Memory B cell (primary cell): ENCODE measurements at places on chromosomes 2 and 18.

DNA sequence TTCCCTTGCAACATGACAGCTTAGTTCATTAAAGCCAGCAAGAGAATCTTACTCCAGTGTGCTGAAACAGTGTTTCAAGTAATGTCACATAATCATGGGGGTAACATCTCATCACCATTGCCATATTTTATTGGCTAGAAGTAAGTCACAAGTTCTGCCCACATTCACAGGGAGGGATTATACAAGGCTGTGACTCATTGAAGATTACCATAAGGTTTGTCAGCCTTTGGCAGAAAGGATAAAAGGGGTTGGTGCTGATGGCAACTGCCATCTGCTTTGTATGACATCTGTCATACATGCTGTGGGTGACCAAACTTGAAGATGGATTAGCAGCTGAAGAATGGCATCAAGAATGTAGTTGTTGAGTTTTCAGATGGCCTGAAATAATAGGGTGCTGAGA is 61.2 kb downstream of the KCNE4 start:
- H3K36me3 ChIP-seq = no peaks in the 10 kb centered on the region
- H3K27me3 ChIP-seq = peaks cover 6% of the 10 kb centered on the region
- H3K4me3 ChIP-seq = no peak overlapping the region
- no peak overlapping the region for H3K27ac ChIP-seq
- H3K4me1 ChIP-seq = no peaks in the 10 kb centered on the region

- DNase-seq = no peak
- H3K27me3 ChIP-seq = no peaks in the 10 kb centered on the region
- peaks cover 15% of the 10 kb centered on the region for H3K36me3 ChIP-seq
- H3K4me1 ChIP-seq = peaks cover 22% of the 10 kb centered on the region
- H3K4me3 ChIP-seq = no peak overlapping the region
These were observed 5.6 kb downstream of the DNAJB2 start for GRCh38 chr2:219284501-219285372.

- no peaks in the 10 kb centered on the region for H3K4me1 ChIP-seq
- H3K27ac ChIP-seq = no peak overlapping the region
- no peaks in the 10 kb centered on the region for H3K36me3 ChIP-seq
- H3K4me3 ChIP-seq = no peak overlapping the region
- no peak for DNase-seq
- H3K27me3 ChIP-seq = peaks cover 10% of the 10 kb centered on the region
These were observed 143.7 kb downstream of the TPO start for GRCh38 chr2:1556776-1557466.

DNA sequence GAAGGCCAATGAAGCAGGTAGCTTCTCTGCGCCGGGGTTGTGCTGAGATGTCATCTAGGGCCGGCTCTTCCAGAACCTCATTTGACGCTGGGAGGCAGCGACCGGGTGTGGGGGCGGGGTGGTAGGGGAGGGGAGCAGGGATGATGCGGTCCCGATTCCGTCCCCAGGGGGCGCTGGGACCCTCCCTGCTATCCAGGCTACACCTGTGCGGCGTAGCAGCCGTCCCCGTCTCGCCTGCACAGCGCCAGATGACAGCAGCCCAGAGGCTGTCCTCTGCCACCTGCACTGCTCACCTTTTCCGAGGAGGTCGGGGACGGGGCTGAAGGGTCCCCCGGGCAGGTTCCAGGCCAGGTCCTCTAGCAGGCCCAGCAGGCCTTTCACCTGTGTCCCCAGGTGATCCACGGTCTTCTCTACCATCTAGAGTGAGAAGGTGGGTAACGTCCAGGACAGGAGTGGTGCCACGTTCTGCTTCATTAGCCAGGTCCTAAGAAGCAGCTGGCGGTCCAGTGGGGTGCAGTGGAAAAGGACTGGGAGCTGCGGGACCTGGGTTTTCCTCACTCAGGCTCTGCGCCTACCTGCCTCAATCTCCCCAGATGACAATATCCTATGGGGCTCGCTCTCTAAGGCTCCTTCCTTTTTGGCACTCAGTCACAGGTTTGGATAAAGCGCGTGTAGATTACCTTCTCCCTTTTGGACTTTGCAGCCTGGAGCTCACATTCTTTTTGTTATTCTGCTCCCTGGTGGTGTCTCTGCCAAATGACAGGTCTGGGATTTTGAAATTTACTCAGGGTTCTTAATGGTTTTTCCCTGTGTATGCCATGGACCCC is 56.0 kb upstream of the RAB6C start:
- no peak for DNase-seq
- H3K4me1 ChIP-seq = peaks cover 5% of the 10 kb centered on the region
- peaks cover 19% of the 10 kb centered on the region for H3K27me3 ChIP-seq

DNA sequence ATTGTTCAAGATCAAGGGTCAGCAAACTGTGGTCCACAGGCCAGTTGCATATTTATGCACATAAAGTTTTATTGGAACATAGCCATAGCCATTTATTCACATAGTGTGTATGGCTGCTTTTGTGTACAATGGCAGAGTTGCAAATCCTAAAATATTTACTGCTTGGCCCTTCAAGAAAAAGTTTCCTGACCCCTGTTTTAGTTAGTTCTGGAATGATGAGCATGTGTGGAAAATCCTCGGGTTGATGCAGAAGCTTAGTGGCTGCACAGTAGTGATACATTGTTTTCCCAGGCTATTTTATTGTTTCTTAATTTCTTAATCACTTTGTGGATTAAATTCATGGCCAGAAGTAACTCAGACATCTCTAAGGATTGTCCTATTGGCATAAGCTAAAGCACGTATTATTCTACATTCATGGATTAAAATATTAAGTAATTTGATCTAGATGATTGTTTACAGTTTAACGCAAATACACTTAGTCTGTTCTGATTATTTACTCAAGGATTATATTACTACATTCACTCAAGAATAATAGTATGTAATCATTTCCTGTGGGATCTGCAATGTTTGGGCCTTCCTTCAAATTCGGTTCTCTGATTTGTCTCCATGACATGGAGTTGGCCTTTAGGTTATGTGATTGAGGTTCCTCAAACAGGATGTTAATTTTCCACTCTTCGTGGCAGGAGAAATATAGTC is 165.5 kb downstream of the TMEM247 start:
- peaks cover 16% of the 10 kb centered on the region for H3K36me3 ChIP-seq
- no peak for DNase-seq
- H3K4me1 ChIP-seq = no peaks in the 10 kb centered on the region
- no peaks in the 10 kb centered on the region for H3K27me3 ChIP-seq

DNA sequence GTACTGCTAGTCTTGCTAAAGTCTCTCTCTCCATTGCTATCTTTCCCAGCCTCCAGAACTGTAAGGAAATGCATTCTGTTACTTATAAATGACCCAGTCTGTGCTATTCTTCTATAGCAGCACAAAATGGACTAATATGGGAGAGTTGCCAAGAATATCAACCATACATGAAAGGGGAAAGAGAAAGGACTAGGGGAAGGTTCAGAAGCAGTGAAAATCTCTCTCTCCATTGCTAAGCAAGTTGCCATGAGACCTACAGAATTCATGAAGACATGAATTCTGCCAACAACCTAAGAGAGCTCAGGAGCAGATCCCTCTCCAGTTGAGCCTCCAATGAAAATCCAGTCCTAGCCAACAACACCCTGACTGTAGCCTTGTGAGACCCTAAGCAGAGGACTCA is 3.6 kb upstream of the TRABD2A start:
- no peak overlapping the region for H3K27ac ChIP-seq
- H3K4me3 ChIP-seq = no peak overlapping the region
- H3K36me3 ChIP-seq = no peaks in the 10 kb centered on the region

GRCh38 chr2:179560257-179560735 is 295.7 kb upstream of the SESTD1 start:
- no peaks in the 10 kb centered on the region for H3K4me1 ChIP-seq
- H3K27ac ChIP-seq = no peak overlapping the region
- DNase-seq = no peak
- no peak overlapping the region for H3K4me3 ChIP-seq
- no peaks in the 10 kb centered on the region for H3K36me3 ChIP-seq
- H3K27me3 ChIP-seq = peaks cover 6% of the 10 kb centered on the region

- no peak for DNase-seq
- no peaks in the 10 kb centered on the region for H3K36me3 ChIP-seq
- H3K27me3 ChIP-seq = peaks cover 2% of the 10 kb centered on the region
- H3K4me3 ChIP-seq = no peak overlapping the region
- no peak overlapping the region for H3K27ac ChIP-seq
- peaks cover 4% of the 10 kb centered on the region for H3K4me1 ChIP-seq
These were observed 11.9 kb downstream of the QPCT start for GRCh38 chr2:37356299-37356698.

DNA sequence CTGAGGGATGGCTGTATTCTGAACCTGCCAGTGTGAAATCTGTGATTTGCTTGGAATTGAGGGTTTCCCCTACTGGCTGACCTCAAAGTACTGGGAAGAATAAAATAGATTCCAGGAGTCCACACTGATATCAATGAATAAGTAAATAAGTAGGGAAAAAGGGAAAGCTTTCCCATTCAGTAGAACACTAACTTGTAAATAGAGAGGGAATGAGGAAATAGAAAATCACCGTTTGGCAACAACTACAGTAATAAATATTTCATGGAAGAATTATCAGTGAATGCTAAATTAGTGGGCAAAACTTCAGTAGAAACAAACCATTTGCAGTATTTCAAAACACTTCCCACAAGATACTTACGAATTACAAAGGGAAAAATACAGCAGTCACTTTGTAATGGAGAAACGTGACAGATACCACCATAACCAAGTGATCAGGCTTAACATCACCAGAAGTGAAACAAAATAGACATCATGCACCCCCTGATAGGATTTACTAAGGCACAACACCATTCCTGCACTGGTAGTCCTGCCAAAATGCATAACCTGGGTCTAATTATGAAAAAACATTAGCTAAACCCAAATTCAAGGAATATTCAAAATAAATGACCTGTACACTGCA is 88.5 kb downstream of the ICA1L start:
- H3K36me3 ChIP-seq = peaks cover 35% of the 10 kb centered on the region
- peak overlapping the region; percentile 47 for H3K27ac ChIP-seq
- no peak for DNase-seq
- H3K4me1 ChIP-seq = no peaks in the 10 kb centered on the region
- no peak overlapping the region for H3K4me3 ChIP-seq

- H3K4me1 ChIP-seq = no peaks in the 10 kb centered on the region
- H3K27ac ChIP-seq = no peak overlapping the region
- DNase-seq = no peak
- no peak overlapping the region for H3K4me3 ChIP-seq
- peaks cover 42% of the 10 kb centered on the region for H3K36me3 ChIP-seq
These were observed 278.2 kb upstream of the EPAS1 start for GRCh38 chr2:46018773-46019591.

DNA sequence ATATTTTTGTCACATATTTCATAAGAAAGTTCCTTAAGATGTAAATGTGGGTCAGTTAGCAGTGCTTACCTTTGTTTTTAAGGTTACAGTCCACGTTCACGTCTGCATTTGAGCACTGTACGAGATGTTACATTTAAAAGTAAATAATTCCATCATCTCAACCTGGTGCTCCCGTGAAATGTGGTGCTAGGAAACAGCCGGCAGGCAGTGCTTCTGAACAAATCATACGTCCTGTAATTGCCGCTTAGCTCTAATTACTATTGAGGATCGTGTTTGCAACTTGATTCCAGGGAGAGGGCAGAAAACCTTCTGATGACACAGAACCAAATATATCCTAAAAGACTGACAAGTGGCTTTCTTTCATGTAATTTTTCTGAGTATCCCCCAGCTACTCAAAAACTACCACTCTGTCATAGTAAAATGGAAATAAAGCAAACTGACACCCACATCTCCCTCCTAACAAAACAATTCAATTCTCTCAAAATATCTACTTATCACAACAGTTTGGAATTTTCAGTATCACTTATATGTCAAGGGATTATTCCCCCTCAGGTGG is 297.8 kb upstream of the SESTD1 start:
- DNase-seq = no peak
- H3K4me3 ChIP-seq = no peak overlapping the region
- H3K27me3 ChIP-seq = peaks cover 6% of the 10 kb centered on the region

GRCh38 chr2:147792966-147793617 is 51.7 kb upstream of the ACVR2A start:
- H3K27me3 ChIP-seq = no peaks in the 10 kb centered on the region
- H3K27ac ChIP-seq = no peak overlapping the region
- no peak for DNase-seq
- peaks cover 5% of the 10 kb centered on the region for H3K4me1 ChIP-seq
- no peak overlapping the region for H3K4me3 ChIP-seq
- H3K36me3 ChIP-seq = no peaks in the 10 kb centered on the region

DNA sequence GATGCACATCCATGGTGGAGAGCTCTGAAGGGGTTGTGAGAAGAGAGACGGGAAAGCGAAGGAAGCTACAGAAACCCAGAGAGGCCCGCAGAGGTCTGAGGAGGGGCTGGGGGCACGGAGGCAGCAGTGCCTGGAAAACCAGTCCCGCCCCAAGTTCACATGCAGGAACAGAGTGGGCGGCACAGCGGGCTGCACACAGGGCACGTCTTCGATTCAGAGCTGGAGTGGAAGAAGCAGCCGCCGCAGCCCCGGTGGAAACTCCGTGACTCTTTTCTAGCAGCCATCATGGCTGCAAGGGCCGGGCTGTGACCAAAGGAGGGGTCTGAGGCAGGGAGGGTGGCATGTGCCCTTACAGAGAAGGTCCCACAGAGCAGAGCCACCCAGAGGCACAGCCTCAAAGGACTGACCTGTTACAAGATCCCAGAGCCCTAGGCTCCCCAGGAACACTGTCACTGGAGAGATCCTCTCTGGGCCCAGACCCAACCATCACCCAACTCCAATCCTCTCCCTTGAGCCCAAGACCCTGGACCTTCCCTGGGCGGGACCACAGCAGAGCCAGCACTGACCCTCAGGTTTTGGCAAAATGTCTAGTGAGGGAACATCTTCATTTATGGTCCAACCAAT is 10.7 kb downstream of the PRKAG3 start:
- no peak for DNase-seq
- H3K27ac ChIP-seq = no peak overlapping the region
- H3K36me3 ChIP-seq = no peaks in the 10 kb centered on the region

DNA sequence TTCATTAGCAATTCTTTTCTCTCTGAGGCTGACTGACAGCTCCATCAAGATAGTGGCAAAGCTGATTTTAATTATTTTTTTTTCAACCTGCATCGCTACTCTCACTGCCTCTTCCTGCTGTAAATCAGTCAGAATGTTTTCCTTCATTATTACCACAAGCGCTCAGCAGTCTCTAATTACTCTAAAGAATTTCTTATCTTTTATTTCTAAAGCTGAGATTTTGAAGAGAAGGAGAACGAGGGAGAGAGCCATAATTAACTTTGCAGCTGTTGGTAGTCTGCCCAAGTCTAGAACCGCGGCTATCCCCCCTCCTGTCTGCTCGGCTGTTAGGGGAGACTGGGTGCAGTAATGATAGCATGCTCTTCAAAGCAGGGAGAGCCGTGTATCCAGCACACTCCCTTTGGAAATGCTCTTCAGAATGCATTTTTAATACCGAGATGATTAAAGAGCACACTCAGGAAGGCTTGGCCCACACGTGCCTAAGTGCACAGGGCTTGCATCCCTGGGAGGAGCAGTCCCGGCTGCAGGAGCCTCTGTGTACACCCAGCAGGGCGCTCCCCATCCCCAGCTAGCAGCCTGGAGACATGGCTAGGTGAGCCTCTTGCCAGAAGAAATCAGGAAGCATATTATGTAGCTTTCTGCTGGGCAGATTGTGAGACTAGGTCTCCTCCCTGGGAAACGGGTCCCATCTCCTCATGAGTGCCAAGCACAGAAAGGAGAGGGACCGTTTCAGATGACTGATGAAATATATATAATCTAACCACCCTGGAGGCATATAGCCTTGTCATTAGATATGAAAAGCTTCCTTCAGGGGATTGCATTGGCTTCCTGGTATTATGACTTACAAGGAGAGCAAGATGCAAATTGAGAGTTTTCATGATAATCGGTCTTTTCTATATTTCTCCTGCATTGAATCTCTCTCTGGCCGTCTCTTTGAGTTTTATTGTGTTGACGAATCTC is 555.2 kb downstream of the CMPK2 start:
- H3K27ac ChIP-seq = no peak overlapping the region
- H3K27me3 ChIP-seq = no peaks in the 10 kb centered on the region
- peaks cover 2% of the 10 kb centered on the region for H3K36me3 ChIP-seq

GRCh38 chr18:68121308-68121707 is 593.6 kb downstream of the TMX3 start:
- H3K36me3 ChIP-seq = no peaks in the 10 kb centered on the region
- no peak for DNase-seq
- no peak overlapping the region for H3K4me3 ChIP-seq
